ENCODE measurements at places on chromosomes 13 and 19.

DNA sequence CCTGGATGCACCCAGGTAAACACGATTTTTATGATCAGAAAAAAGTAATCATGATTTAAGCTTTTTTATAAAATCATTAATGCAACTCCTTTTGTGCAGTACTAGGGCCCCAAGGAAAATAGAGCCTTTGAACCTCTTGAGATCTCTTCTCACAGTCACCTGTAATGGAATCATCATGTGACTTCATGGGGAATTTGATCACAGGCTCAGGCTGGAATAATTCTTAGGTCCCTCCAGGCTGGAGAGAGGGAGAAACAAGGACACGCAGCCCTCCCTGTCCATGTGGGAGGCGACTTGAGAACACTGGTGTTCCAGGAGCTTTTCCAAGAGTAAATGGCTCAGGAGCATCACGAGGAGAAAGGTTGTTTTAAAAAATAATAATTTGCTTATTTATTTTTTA, 156.1 kb downstream of the NUFIP1 start:
- no peak for DNase-seq

DNA sequence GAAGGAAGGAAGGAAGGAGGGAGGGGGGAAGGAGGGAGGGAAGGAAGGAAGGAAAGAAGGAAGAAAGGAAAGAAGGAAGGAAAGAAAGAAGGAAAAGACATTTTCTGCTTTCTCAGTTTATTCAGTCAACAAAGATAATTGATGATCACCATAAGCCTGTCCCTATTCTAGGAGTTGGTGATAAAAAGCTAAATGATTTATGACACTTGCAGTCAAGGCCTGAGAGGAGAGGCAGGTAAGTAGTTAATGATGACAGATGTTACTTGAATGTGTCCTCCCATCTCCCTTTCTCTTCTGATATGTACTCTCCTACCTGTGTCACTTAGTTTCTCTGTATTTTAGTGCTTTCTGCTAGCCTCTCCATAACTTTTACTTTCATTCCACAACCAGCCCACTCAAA, 141.3 kb downstream of the SLITRK6 start:
- no peak for DNase-seq

- DNase-seq: no peak
Observed at GRCh38 chr19:10637894-10638293, 12.5 kb downstream of the SLC44A2 start.

GRCh38 chr13:42137856-42138537, 89.5 kb downstream of the DGKH start:
- no peak for DNase-seq

DNA sequence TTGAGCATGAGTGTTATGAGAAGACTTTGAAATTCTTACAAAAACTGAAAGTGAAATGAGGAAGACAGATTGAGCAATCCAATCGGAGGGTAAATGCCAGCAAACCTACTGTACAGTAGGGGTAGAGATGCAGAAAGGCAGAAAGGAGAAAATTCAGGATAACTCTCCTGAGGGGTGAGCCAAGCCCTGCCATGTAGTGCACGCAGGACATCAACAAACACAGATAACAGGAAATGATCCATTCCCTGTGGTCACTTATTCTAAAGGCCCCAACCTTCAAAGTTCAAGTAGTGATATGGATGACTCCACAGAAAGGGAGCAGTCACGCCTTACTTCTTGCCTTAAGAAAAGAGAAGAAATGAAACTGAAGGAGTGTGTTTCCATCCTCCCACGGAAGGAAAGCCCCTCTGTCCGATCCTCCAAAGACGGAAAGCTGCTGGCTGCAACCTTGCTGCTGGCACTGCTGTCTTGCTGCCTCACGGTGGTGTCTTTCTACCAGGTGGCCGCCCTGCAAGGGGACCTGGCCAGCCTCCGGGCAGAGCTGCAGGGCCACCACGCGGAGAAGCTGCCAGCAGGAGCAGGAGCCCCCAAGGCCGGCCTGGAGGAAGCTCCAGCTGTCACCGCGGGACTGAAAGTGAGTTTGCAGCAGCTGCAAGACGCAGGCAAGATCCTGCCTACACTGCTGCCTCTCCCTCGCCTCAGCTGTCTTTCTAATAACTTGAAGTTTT, at the start of gene TNFSF13B:
Gene TNFSF13B, plus strand, starts transcription at position 118 of the 728 bp plus-strand sequence. Its CDS starts 178 bp downstream, at position 296.
- no peak for DNase-seq

DNA sequence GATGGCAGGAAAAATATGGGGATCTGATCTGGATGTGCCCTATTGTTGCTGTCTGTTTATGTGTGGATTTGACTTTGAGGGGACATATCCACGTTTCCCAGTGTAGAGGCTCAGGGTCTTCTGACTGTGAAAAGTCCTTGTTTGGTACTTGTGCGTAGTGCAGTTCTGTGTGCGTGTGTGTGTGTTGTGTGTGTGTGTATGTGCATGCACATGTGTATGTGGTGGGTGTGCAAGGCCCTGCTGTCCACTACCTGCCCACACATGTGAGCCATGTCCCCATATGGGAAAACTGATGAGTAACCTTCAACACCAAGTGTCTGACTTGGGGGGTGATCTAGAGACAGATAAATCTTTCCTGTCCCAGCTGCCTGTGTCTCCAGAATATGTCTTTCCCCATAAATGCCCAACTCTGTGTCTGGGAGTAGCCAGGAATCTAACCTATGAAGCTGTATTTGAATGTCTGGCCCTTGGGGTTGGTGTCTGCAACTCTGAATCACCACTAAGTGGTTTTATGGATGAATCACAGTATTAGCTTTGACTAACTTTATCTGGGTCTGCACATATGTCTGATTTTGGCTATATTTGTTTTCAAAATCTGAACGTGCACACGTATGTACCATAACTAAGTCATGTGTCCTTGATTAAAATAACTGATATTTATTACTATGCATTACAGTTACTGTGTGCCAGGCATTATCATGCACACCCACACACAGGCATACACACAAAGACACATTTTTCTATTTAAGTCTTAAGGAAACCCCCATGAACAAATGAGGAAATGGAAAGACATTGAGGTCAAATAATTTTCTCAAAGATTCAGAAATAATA, 17.4 kb downstream of the KLK2 start:
- DNase-seq: no peak

DNA sequence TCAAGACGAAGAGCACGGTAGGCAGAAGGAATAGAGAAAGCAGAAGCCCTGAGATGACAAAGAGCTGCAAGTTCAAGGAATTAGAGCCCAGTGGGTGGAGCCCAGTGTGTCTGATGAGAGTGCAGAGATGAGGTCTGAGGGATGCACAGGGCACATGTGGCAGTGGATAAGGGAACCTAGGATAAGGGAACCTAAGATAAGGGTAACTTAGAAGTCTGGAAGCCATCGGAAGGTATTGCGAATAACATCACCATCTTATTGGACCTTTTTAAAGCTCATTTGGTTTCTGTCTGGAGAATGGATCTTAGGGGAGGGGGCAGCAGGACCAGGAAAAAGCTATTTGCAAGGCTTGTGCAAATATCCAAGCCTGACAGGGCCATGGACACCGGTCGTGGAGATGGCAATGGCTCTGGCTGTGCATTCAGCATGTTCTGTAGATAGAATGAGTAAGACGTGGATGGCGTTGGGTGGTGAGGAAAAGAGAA, 1.3 kb downstream of the FPR3 start:
- no peak for DNase-seq

GRCh38 chr19:44666852-44667556, 4.3 kb upstream of the CEACAM19 start:
- DNase-seq: no peak

DNA sequence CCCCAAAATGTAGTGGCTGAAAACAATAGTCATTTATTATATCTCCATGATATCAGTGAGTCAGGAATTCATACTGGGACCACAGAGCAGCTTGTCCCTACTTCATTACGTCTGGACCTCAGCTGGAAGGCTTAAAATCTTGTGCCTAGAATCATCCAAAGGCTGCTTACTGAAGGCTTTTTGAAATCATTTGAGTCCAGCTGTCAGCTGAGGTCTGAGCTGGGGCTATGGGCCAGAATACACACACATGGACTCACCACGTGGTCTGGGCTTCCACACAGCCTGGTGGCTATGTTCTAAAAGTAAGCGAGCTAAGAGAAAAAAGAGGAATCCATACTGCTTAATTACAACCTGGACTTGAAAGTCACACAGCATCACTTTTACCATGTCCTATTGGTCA, 209.2 kb downstream of the KCTD12 start:
- DNase-seq: no peak

- DNase-seq: no peak
Observed at GRCh38 chr13:96797136-96797535, 197.1 kb downstream of the OXGR1 start.

DNA sequence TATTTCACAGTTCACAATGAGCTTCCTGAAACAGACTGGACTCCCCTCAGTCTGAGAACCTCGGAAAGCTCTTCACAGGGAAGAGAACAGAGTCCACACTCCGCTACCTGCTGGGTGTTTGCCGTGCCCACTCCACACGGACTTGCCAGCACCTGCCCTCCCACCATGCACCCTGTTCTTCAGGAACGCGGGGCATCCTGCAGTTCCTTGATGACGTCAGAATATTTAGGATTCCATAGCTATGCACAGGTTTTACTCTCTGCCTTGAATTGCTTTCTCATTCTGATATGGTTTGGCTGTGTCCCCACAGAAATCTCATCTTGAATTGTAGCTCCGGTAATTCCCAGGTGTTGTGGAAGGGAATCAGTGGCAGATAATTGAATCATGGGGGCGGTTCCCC, 74.4 kb upstream of the FARP1 start:
- DNase-seq: no peak

DNA sequence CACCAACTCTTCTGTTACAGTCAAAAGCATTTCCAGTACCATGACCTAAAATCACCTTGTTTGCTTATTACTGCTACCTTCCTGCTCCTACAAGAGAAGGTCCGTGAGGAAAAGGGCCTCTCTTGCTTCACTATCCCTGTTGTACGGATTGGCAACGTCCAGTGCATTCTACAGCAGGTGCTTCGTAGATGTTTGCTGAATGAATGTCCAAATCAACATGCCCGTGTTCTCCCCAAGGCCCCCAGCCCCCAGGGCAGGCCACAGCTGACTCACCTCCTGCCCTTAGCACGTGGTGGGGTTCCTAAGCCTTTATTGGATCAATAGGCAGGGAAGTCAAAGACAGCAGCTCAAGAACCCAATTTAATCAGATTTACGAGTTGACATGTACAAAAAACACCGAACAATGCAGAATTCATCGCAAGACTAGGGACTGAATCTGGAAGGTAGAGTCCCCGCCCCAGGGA, 5.5 kb upstream of the NAPA start:
- DNase-seq: no peak

DNA sequence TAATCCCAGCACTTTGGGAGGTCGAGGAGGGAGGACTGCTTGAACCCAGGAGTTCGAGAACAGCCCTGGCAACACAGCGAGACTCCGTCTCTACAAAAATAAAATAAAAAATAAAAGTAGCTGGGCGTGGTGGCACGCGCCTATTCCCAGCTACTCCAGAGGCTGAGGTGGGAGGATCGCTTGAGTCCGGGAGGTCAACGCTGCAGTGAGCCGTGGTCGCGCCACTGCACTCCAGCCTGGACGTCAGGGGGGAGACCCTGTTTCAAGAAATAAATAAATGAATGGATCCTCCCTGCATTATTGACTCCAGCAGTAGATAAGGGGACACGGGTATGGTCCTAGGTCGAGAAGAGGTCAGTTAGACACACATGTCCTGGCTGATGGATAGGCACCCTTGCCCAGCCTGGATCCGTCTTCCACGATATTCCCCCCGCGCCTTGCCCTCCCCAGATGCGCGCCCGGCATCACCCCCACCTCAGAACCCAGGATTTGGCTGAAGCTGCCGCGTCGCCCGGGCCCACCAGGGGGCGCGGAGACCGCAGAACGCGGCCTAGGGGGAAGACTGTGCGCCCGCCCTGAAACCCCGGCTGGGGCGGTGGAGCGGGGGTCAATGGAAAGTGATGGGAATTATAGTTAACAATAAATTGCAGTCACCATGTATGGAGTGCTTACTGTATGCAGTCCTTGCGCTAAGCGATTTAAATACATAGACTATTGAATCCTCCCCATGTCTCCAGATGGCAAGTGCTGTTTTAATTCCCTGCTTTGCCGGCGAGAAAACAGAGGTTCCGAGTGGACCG, 2.1 kb upstream of the HOOK2 start:
- no peak for DNase-seq

- DNase-seq: no peak
Observed at GRCh38 chr19:39832341-39833083, 1.4 kb downstream of the DYRK1B start.

DNA sequence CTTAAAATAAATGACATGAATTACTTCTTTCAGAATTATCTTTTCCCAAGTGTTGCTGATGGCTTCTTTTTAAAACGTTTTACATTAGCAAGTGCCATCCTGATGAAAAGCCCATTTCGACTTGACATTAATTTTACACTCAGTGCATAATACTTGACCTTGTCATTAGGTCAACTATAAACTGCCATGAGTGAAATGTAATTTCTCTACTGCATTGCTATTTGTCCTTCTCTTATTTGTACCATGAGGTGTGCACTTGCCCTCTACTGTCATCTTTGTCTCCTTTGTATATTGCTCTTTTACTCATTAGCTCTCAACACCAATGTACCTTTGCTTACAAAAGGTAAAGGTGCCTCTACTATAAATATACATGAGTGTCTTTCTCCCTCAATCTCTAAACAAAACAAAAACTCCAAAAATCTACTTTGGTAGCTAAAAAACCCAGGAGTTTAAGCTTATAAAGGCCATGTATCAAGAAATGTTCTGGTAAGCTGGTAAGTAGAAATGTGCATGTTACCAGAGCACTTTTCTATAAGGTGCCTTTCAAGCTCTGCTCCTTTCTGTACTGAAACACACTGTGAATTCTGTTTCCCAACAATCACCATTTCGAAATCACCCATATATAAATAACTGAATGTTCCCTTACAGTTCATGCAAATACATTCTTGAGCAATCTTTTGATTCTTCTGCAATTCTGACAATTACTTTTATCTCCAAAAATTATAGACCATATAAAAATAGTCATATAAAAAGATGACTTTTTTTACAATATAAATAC, 351.4 kb downstream of the SLITRK5 start:
- DNase-seq: peak; percentile 28

- no peak for DNase-seq
Observed at GRCh38 chr19:36436531-36436930, 18.1 kb upstream of the ZFP82 start.

- no peak for DNase-seq
Observed at GRCh38 chr13:85243831-85244230, 555.4 kb downstream of the SLITRK6 start.

DNA sequence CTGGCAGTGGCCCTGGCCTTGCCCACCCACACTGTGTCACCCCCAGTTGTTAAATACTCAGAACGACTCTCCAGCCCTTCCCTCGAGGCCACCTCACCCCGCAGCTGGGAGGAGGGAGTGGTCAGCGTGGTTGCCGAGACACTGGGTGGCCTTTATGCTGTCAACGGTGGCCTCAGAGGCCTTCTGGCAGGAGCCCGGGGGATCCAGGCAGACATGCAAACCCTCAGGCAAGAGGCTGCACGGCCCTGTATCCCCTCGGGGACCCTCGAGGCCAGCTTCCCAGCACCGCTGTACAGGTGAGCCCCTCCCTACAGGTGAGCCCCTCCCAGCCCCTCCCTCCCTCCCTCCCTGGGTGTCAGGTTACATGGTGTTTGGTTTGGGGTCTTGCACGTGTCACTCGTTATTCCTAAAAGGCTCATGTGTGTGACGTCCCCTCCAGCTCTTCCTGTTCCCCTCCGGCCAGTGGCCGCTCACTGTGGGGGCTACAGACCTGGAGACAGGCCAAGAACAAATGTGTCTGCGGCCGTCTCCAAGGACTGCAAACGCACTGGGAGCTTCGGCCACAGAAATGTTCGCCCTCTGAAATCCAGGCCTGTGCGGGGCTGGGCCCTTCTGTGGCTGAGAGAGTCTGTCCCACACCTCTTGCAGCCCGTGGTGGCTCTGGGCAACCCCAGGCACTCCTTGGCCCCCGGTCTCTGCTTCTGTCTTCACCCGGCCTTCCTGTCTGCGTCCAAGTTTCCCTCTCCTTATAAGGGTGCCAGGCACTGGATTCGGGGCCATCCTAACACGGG, at the start of gene TEKTIP1:
Gene TEKTIP1, plus strand, starts transcription at position 210 of the 791 bp plus-strand sequence. Its CDS starts 4 bp downstream, at position 214.
- no peak for DNase-seq

All from SK-N-MC (cell line).